Renal cortex interstitium (tissue), 15 donors: ENCODE measurements at places on chromosomes 4 and X. TPM values are rescaled to one million over a fixed set of nuclear protein-coding genes. Genes with fewer than 3 reads are reported as not detected.

GRCh38 chr4:88063634-88064296 lies 56.3 kb downstream of the PKD2 start:
- DNase-seq: no peak

DNA sequence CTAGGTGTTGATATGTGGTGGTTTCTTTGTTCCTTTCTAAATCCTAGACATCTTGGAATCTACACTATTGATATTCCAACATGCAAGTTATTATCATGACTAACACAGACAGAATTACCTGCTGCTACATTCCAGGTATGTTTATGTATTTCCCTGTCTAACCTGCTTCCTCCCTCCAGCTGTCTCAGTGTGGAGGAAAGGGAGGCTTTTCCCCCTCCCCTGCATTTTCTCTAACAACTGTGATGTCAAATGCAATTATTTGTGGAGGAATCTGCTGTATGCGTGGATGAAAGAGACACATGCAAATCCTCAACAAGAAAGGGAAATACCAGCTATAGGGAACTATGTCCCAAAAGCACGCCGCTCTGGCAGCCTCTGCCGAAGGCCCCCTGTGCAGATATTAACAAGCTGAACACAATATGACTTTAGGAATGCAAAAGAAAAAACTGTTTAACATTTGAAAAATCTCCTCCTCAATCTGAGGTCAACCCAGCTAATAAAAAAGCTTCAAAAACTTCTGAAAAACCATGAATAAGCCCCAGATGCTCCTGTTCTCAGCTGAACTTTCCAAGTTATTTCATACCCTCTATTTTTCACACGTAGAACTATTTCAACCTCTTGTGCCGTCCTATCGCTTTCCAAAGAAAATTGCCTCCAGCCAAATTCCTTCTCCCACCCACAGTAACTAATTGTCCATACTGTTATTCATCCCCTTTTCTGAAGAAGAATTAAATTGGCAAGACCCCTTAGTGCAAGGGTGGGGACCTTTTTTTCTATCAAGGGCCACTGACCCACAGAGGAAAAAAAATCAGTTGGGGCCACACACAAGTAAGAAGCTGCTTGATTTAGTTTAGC lies 225.1 kb upstream of the GPC4 start:
- DNase-seq: no peak

GRCh38 chr4:153119626-153120025 lies 84.6 kb upstream of the TRIM2 start:
- DNase-seq: no peak

- no peak for DNase-seq
Observed at GRCh38 chr4:9970399-9971011, 50.8 kb downstream of the SLC2A9 start.

The PRR27 gene
- polyA plus RNA-seq: 0.26 TPM

DNA sequence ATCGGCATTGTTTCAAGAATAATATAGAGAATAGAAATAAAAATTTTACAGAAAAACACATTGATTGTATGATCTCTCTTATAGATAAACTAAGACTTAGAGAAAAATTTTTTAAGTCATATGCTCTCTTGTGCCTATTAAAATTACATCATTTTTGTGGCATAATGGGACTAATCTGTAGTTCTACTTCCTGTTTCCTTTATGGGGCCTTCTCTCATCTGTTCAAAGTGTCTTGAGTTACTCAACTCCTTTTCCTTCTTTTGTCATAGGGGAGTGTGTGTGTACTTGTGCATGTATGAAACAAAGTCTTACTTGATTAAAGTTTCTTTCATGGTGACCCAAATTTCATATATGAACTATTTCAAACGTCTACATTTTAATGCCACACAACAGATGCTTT lies 1448.9 kb upstream of the TENM3 start:
- no peak for DNase-seq
